Activated CD4-positive, alpha-beta T cell treated with anti-CD3 and anti-CD28 coated beads, Interleukin-2, amount 50 U/mL, for 16 hours (primary cell): ENCODE measurements at places on chromosomes 2 and 18.

GRCh38 chr2:7697052-7697451 lies 779.8 kb downstream of the RNF144A start:
- DNase-seq: no peak

GRCh38 chr2:229454934-229455631 lies 184.0 kb upstream of the PID1 start:
- no peak for DNase-seq

- DNase-seq: no peak
These were observed 228.2 kb downstream of the DOK6 start for GRCh38 chr18:69628774-69629359.

DNA sequence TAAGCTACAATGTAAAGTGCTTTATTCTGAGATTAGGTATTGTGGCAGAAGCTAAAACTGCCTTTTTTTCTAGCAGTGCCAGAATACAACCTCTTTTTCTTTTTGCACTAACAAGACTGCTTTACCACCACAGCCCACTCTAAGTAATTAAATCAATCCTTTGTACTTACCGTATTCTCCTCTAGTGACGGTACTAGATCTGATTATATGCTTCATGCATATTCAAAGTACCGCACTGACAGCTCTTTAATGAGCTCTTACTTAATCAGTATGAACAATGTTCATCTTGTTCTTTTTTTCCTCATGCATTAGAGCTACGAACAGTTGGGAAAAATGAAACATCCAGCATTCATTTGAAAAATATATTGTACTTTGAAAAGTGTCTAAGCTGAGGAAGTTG lies 16.1 kb upstream of the OTX1 start:
- DNase-seq: no peak
